Karpas-422 (cell line): ENCODE measurements at places on chromosomes 3 and 15. TPM values are rescaled to one million over a fixed set of nuclear protein-coding genes. Genes with fewer than 3 reads are reported as not detected.

The GCSAM gene
- total RNA-seq, result 39.2 and 130 TPM in 2 replicates

- H3K27ac ChIP-seq, result no peak overlapping the region
- H3K27me3 ChIP-seq, result no peaks in the 10 kb centered on the region
- H3K4me1 ChIP-seq, result no peaks in the 10 kb centered on the region
- H3K4me3 ChIP-seq, result no peak overlapping the region
These were observed 29.0 kb downstream of the GYG1 start for GRCh38 chr3:149020196-149020838.

GRCh38 chr15:39889601-39890000, 30.5 kb downstream of the GPR176 start:
- no peaks in the 10 kb centered on the region for H3K36me3 ChIP-seq
- H3K4me1 ChIP-seq, result no peaks in the 10 kb centered on the region
- no peak overlapping the region for H3K4me3 ChIP-seq
- no peaks in the 10 kb centered on the region for H3K27me3 ChIP-seq

- no peaks in the 10 kb centered on the region for H3K36me3 ChIP-seq
- no peak overlapping the region for H3K4me3 ChIP-seq
- H3K27ac ChIP-seq, result no peak overlapping the region
- no peaks in the 10 kb centered on the region for H3K27me3 ChIP-seq
- H3K4me1 ChIP-seq, result no peaks in the 10 kb centered on the region
- DNase-seq, result no peak
These were observed 78.0 kb upstream of the KCNH8 start for GRCh38 chr3:19070325-19070724.

GRCh38 chr3:124084022-124084881, 92.3 kb upstream of the ROPN1 start:
- H3K4me3 ChIP-seq, result no peak overlapping the region
- peak; percentile 80 for DNase-seq
- peaks cover 11% of the 10 kb centered on the region for H3K4me1 ChIP-seq
- H3K36me3 ChIP-seq, result no peaks in the 10 kb centered on the region

DNA sequence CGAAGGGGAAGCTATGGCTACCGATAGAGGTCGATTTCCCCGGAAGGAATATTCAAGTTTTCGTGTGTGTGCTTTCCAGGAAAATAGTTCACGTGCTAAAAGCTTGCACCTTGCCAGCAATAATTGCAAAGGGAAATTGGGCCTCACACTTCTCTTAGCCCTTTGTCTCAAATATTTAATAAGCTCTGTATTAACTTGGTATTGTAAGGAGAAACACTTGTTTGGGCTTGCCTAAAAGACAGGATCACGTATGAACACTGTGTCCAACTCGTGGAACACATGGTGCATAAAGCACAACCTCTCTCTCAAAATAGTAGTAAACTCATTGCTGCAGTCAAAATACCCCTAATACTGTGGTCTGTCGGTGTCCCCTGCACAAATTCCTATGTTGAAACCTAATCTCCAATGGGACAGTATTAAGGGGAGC, 352 bp upstream of the TMF1 start:
- H3K27me3 ChIP-seq, result no peaks in the 10 kb centered on the region
- peak overlapping the region; percentile 84 for H3K4me3 ChIP-seq
- DNase-seq, result no peak
- H3K4me1 ChIP-seq, result peaks cover 22% of the 10 kb centered on the region
- peaks cover 43% of the 10 kb centered on the region for H3K36me3 ChIP-seq

DNA sequence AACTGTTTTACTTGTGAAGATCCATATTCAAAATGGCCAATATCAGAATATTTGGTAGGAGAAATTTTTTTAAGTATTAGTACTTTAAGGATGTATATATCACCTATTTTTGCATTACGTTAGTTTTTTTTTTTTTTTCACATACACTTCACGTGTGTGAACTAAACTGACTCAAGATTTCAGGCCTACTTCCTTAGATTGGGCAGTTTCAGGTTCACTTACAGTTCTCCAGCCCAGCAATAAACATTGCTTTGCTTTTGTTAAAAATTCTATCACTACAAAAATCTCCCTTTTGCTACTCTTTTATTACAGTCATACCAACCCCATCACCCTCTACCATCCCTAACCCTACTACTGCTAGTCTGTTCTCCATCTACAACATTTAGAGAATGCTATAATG, 183.6 kb downstream of the KCNH8 start:
- H3K4me1 ChIP-seq, result no peaks in the 10 kb centered on the region
- no peak overlapping the region for H3K4me3 ChIP-seq
- H3K27ac ChIP-seq, result no peak overlapping the region
- H3K36me3 ChIP-seq, result no peaks in the 10 kb centered on the region

DNA sequence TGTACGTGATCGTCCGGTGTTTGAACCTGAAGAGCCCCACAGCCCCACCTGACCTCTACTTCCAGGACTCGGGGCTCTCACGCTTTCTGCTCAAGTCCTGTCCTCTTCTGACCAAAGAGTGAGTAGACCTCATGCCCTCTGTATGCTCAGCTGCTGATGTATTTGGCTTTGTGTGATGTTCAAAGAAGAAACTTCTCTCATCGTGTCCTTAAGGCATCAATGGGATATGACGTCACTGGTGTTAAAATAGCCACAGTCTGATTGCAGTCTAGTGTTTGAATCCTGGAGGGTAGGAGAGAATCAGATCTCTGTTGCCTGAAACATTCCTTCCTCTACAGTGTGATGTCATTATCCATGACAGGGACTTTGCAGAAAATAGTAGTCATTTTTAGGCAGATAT, 28.1 kb downstream of the ABHD2 start:
- DNase-seq, result no peak
- no peak overlapping the region for H3K27ac ChIP-seq
- peaks cover 5% of the 10 kb centered on the region; the same call in 1 of the 2 replicates for H3K36me3 ChIP-seq
- peaks cover 22% of the 10 kb centered on the region for H3K4me1 ChIP-seq

GRCh38 chr3:29245441-29245840, 35.4 kb upstream of the RBMS3 start:
- H3K27ac ChIP-seq, result no peak overlapping the region
- no peaks in the 10 kb centered on the region for H3K4me1 ChIP-seq
- H3K27me3 ChIP-seq, result no peaks in the 10 kb centered on the region
- no peak overlapping the region for H3K4me3 ChIP-seq
- H3K36me3 ChIP-seq, result no peaks in the 10 kb centered on the region
